Left ventricle myocardium inferior (tissue), 1 donor: ENCODE measurements at places on chromosomes 3 and 15.

- no peak for DNase-seq
These were observed 73.7 kb downstream of the FOXB1 start for GRCh38 chr15:60077581-60078359.

GRCh38 chr3:40516201-40516600 lies 8.6 kb upstream of the ZNF621 start:
- DNase-seq: no peak

- DNase-seq: no peak
These were observed 75.0 kb downstream of the CORO2B start for GRCh38 chr15:68653801-68654200.

DNA sequence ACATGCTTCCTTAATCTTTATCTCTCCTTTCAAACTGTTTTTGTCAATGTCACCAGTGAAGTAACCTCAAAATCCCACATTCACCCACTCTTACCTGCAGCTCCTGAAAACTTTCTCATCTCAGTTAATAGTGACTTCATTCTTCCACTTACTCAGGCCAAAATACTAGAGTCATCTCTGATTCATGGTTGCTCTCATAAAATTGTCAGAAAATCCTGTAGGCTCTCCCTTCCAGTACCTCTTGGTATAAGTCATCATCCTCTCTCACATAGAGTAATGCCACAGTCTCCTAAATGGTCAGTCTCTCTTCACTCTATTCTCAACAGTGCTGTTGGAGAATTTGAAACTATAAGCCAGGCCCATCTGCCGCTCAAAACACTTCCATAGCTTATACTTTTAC lies 34.9 kb upstream of the POU1F1 start:
- DNase-seq: no peak

GRCh38 chr3:71987089-71987735 lies 202.3 kb upstream of the PROK2 start:
- DNase-seq: no peak
